MV-4-11 (cell line): ENCODE measurements at places on chromosomes 3 and 15.
A peak's percentile ranks its signal among the peaks of the same experiment; 100 is the strongest.

DNA sequence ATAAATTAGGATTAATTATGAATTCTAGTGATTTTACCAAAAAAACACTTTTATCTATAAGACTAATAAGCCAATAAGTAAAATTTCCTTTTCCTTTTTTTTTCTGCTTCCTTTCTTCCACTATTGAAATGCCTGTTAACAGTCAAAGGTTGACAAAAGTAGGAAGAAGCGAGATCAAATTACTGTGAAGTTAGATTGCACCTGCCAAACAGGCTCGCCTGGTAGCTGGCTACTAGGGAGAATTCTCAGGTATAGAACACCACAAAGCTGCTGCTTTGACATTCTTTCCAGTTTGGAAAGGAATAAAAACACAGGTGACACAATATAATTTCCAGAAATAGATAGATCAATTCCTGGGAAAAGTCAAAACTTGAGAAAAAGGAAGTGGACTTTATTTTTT lies 749.0 kb downstream of the NSUN3 start:
- DNase-seq: no peak

GRCh38 chr3:112090887-112091586 lies 4.8 kb downstream of the C3orf52 start:
- no peak for DNase-seq

DNA sequence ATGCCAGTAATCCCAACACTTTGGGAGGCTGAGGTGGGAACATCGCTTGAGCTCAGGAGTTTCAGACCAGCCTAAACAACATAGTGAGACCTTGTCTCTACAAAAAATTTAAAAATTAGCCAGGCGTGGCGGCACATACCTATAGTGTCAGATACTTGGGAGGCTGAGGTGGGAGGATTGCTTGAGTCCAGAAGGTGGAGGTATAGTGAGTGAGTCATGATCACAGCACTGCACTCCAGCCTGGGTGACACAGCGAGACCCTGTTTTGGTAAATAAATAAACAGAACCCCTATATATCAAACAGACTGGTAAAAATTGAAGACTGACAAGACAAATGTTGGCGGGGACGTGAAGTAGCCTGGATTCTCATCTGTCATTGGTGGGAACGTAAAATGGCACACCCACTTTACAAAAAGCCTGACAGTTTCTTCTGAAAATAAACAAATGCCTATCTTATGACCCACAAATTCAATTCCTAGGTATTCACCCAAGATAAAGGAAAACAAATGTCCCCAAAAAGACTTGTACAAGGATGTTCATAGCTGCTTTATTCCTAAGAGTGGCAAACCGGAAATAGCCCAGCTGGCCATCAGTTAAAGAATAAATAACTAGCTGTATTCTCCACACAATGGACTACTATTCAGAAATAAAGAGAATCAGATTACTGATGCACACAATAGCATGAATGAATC lies 47.0 kb upstream of the GK5 start:
- no peak for DNase-seq

DNA sequence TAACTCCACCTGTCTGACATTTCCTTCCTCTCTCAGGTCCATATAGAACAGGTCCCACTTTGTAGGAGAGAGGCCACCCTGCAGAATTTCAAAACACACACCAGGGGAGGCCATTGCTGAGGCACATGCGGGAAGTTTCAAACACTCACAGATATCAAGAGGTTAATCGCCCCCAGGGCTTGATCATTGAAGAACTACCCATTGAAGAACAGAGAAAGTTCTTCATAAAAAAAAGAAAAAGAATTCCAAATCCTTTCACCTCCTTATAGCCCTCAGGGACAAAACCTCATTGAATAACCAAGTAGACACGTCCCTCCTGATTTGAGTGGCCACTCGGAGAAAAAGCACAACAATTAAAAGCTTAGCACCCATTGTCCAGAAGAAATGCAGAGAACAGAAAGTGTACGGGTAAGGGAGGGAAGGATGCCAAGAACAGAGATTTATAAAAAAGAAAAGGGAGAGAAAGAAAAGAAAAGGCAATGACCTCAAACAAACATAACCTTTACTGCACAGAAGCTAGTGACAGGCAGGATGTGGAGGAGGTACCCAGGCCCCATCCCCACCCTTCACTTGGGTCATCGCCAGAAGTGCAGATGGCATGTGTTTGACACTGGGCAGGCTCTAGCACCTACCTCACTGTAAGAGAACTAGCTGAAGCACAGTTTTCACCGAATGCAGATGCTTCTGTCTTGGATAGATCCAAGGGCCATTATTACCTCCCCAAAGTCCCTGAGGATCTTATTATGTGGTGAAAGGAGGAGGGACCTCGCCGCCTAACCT lies 112.3 kb upstream of the HES1 start:
- no peak for DNase-seq

DNA sequence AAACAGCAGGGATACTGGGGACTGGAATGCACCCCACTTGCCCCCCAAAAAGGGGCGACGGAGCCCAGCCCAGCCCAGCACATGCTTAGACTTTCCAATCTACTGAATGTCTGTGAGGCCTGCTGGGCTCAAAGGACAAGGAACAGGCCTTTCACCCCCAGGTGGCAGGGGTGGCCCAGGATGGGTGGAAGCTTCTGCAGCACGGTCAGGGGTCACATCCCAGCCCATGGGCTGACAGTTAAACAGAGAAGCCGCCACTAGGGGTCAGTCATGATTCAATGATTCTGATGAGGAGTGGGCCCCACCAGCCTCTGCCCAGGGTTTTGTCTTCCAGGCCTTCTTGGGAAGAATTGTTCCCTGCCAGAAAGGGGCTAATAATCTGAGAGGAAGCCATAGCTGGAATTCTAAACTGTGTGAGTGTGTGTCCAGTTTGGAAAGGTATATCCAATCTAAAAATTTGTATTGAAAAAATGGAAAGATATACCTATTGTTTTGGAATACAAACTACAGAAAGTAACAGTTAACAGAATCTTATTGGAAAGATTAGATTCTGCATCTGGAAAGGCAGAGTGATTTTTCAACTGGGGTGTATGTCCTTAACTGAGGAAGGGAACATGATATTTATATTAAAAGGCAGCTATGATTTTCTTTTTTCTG lies 2.2 kb downstream of the CHRNB4 start:
- DNase-seq: peak; percentile 1
